SK-N-MC (cell line): ENCODE measurements at places on chromosomes 5 and 9.

DNA sequence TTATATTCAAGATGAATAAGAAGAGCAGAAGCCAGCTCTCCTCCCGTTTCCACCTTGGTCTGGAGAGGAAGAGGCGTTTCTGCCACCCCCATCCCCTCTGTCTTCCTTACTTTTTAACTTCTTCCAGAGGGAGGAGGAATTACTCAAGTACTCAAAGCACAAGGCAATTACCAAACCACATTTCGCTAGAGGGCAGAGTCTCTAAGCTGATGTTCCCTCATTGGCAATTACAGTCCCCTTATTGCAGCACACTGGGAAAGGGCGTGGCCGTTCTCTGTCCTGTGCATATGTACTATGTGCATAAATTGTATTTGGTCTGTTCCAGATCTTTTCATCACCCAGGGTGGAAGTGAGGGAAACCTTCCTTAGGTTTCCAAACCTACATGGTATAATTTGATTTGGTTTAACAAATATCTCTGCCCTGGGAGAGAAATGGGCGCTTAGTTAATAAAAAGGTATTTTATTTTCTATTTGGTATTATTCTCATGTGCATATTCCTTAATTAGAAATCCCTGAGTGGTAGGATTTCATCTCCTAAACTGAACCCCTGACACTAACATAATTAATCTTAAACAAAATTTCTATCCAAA, 29.8 kb upstream of the ALDOB start:
- peak; percentile 92 for DNase-seq

DNA sequence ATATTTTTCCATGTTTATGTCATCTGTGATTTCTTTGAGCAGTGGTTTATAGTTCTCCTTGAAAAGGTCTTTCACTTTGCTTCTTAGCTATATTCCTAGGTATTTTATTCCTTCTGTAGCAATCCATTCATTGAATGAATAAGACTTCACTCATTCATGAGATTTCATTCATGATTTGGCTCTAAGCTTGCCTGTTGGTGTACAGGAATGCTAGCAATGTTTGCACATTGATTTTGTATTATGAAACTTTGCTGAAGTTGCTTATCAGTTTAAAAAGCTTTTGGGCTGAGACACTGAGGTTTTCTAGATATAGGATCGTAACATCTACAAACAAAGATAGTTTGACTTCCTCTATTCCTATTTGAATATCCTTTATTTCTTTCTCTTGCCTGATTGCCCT, 15.9 kb downstream of the RLN2 start:
- no peak for DNase-seq

DNA sequence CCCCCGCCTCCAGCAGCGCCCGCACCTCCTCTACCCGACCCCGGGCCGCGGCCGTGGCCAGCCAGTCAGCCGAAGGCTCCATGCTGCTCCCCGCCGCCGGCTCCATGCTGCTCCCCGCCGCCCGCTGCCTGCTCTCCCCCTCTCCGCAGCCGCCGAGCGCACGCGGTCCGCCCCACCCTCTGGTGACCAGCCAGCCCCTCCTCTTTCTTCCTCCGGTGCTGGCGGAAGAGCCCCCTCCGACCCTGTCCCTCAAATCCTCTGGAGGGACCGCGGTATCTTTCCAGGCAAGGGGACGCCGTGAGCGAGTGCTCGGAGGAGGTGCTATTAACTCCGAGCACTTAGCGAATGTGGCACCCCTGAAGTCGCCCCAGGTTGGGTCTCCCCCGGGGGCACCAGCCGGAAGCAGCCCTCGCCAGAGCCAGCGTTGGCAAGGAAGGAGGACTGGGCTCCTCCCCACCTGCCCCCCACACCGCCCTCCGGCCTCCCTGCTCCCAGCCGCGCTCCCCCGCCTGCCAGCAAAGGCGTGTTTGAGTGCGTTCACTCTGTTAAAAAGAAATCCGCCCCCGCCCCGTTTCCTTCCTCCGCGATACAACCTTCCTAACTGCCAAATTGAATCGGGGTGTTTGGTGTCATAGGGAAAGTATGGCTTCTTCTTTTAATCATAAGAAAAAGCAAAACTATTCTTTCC, 19.3 kb downstream of the CDKN2A start:
- DNase-seq, result no peak

- DNase-seq, result no peak
Observed at GRCh38 chr5:101212942-101213514, 309.9 kb upstream of the ST8SIA4 start.

DNA sequence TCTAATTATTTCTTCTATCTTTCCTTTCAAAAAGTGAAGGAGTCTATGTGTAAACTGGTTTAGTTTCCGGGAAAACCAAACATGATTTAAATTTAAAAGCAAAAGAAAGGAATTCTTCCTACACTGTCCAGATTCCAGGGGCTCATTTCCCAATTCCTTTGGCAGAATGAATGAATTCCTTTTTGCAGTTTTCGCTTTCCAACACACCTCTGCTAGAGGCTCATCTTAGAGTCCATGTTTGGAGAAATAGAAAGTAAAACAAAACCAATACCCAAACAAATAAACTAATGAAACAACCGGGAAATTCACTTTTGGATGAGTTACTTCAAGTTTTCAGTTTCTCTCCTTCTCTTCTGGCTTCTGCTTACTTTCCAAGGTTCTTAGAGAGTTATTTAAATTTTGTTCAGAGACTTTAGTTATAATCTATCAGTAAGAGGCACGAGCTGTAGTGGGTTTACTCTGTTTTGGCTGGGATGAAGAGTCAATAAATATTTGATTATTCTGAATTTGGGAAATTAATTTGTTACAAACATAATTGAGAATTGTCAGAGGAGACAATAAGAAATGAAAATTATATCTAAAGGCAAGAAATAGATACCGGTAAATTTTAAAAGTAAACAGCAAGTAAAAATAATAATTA, 365.0 kb upstream of the CDH9 start:
- DNase-seq, result no peak

GRCh38 chr9:126158588-126159429, 167.8 kb upstream of the MVB12B start:
- no peak for DNase-seq

GRCh38 chr9:96140296-96141127, 161.5 kb downstream of the HSD17B3 start:
- DNase-seq, result no peak

GRCh38 chr9:121718501-121718900, 67.1 kb downstream of the DAB2IP start:
- no peak for DNase-seq

DNA sequence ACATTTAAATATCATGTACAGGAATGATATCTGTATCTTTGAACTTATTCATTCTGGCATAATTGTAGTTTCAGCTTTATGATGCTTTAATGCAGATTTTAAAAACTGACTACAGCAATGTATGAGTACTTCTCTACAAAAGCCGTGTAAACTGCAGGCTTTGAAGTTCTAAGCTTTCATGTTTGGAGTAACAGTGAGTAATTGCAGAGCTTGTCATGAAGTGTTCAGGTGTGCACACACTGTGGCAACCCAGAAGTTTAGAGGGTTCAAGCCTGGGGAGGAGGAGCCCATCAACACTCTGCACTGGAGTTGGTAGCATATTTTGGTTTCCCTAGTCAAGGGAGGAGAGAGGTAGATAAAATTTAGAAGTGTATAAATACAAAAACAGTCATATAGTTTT, 130.9 kb downstream of the CD180 start:
- no peak for DNase-seq

- peak; percentile 44 for DNase-seq
Observed at GRCh38 chr5:172123269-172123692, 64.7 kb downstream of the STK10 start.

DNA sequence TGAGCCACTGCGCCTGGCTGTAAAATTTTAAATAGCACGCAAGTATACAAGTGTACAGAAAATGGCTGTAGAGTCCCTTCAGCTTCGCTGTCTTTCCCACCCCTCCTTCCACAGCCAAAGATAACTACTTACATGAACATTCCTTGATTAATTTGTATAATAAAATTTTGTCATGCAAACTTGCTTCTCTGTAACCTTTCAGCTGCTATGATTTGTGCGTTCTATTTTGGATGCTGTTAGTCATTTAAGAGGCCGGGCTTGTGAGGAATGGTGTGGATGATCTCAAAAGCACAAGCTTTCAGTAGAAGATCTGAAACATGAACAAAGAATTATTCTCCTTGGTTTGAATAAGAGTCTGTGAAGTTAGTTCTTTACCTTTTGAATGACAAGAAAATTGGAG, 115.0 kb upstream of the TLE1 start:
- no peak for DNase-seq

DNA sequence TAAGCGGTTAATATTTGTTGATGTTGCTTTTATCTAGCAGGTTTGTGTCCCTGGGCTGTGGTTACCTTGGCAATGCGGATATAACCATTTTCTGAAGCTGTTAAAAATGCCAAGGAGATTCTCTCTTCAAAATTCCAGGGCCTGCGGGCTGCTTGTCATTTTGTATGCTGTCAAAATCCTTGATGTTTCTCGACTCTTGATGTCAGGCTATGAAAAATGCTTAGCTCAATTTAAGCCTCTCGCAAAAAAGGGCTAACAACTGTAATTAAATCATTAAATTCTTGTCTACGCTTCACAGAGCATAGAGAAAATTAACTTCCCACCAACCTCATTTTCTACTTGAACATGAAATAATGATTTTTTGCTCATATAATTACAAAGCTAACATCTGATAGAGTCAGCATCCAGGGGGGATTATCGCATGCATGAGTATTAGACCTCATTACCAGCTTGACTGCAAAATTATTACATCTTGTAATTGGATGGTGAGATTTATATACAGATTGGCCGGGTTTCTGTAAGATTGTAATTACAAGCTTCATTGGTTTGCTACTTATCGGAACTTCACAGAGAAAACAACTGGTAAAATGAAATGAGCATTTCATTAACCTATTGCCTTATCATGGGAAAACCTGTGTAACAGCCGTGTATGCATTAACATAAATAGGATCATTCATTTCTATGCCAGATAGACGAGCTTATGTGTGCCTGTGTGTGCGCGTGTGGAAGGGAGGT, 83.1 kb upstream of the IRX1 start:
- DNase-seq, result no peak

- DNase-seq, result no peak
Observed at GRCh38 chr5:19555876-19556275, 432.1 kb downstream of the CDH18 start.

DNA sequence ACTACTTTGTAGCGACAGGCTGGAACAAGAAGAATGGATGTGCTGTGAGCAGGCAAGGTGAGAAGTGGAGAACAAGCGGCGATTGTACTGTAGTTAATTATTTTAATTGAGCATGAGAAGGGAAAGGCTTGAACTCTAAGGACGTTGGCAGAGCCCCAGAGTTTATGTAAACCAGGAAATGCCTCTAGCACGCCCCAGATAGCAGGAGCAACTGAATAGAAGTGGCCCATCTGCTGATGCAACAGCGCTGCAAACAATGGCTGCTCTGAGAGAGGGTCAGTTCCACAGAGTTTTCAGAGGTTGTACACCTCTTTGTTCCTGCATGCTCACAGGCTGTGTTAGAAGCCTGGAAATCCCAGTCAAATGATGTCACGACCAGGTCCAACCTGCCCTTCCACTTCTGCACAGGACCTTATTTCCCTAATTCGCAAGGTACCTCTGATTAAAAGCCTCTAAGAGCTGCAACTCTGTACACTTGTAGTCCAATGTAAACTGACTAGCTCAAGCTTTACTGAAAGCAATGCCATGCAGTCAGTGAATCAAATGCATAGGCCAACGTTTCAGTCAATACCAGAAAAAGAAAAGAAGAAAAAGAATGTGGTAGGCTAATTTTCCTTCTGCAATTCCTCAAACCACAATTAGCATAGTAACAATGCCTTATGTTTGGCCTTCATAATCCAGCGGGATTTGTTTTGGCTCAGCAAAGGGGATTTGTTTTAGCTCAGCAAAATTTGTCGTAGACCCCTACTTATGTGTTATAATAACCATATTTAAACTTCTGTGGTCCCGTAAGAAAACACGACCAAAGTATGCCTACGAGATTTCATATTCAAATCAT, 119.6 kb upstream of the RETREG1 start:
- peak; percentile 32 for DNase-seq

DNA sequence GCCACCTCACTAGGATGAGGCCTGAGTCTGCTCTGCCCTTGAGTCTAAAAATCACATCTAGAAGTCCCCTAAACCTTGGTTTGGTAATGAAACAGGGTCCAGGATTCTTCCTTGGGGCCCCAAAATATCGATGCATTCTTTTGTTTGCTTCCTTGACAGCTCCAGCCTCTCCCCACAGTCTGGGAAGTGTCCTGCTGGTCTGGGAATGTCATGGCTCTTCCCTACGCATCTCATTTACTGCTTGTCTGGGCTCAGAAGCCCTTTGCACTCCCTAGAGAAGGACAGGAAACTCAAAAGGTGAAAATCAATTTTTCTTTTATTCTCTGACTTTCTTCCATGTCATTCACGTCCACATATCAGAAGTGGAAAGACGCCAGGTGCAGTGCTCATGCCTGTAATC, 115.8 kb downstream of the DRD1 start:
- no peak for DNase-seq

- DNase-seq, result no peak
Observed at GRCh38 chr5:8825139-8825757, 720.6 kb downstream of the SEMA5A start.
